ENCODE measurements at places on chromosomes 2 and 18.

DNA sequence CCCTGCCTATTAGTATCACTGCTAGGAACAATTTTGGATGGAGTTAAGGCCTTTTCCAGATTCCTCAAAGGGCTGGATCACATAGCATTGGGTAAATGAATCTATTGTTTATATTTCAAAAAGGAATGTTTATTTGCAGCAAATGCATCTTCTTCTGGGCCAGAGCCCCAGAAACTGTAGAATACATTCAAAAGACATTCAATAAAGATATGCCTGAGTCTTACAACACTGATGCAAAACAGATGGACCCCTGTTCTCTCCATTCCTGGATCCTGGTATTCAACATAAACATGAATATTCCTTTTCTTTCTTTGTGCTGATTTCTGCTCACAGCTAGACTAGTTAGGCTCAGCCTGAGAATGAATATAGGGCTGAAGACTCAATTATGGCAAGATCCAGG, 227.2 kb upstream of the KLHL29 start:
- DNase-seq: no peak

DNA sequence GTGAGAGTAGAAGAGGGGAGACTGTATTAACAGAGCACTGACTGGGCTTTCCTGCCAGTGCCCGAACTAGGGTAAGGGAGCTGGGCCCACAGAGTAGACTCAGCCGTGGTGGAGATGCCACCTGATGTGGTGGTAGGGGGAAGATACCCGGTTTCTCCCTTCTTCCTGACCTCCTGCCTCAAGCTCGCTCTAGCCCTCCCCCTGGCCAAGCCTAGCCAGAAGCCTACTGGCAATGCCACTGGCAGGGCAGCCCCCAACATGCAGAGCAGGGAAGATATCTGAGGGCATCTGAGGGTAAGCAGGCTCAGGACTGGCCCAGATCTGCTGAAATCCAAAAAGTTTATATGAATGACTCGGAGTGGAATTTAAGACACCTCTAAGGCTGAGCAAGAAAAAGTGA, 162.6 kb upstream of the SMAD2 start:
- DNase-seq: no peak

GRCh38 chr18:77059294-77059916, 73.2 kb downstream of the MBP start:
- DNase-seq: peak; percentile 31

DNA sequence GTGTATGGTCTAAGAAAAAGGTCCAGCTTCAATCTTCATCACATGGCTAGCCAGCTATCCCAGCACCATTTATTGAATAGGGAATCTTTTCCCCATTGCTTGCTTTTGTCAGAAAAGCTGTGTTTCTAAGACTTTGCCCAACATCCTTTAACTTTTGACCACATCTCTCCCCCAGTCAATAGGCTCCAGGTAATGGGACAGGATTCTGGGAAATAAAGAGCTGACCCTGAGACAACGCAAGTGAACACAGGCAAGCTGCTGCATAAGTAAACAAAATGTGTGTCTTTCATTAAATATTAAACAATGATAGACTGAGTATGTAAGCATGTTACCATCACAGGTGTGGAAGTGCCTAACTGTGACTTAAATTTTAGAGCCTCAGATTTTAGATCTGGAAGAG, 23.0 kb downstream of the FAM110C start:
- no peak for DNase-seq

- DNase-seq: no peak
These were observed 24.1 kb upstream of the NFATC1 start for GRCh38 chr18:79371561-79372121.

GRCh38 chr18:26119246-26119645, 14.4 kb upstream of the PSMA8 start:
- no peak for DNase-seq

DNA sequence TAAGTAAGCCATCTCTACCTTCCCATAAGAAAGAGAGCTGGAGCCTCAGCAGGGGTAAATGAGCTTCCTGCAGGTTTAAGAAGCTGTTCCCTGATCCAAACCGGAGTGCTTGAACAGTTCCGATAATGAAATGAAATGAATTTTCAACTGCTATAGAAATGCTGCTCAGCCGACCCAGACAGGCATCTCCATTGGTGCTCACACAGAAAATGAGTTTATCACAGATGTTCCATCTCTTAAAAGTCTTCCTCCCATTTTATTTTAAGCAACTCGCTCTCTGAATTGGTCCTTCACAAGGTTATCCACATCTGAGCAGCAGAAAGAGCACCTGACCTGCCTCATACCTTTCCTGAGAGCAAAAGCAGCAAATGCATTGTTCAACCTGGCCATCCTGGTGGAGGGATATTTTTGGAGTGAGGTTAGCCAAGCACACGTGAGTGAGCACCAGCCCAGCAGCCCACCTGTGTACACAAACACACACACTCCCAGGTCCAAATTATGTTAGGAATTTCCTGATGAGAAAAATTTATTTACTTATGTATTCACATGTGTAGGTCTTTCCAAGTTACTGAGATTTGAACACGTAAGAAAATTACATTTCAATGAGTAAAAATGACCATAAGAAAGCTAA, 42.2 kb upstream of the CCDC68 start:
- no peak for DNase-seq

DNA sequence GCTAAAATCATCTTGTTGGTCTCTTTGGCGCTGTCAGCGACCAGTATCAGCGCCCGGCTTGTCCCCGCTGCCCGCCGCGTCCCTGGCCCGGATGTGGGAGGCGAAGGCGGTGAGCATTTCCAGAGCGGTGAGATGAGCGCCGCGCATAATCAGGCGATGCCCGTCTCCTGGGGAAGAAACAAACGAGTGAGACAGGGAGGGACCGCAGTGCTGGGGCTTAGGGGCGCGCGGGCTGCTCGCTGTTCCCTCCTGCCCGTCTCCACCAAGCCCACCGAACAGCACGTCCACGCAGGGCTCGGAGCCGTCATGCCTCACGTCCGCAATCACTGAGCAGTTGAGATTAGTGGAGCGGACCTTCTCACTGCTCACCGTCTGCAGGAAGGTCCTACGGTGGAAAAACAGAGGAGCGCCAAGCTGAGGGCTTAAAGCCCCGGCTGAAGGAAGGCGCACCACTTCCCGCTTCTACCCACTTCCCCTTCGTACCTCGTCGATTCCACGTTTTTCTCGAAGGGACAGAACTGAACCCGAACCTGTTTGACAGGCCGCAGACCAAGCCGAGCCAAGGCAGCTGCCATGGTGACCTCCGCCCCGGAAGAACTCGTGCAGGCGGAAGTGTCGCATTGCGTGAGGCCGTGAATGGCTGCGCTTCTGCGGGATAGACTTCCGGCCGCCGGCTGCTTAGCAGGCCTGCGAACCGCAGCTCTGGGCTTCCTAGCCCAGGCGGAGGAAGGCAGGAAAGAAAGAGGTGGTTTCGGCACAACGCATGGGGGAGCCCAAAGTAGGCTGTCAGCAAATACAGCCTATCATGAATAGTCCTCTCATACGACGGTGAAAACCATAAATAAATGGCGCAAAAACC, at the start of gene MRPL53:
Gene MRPL53 (minus strand): TSS at position 595 of the 859 bp plus-strand sequence. CDS start 20 bp downstream, at position 575.
- DNase-seq: peak; percentile 96

DNA sequence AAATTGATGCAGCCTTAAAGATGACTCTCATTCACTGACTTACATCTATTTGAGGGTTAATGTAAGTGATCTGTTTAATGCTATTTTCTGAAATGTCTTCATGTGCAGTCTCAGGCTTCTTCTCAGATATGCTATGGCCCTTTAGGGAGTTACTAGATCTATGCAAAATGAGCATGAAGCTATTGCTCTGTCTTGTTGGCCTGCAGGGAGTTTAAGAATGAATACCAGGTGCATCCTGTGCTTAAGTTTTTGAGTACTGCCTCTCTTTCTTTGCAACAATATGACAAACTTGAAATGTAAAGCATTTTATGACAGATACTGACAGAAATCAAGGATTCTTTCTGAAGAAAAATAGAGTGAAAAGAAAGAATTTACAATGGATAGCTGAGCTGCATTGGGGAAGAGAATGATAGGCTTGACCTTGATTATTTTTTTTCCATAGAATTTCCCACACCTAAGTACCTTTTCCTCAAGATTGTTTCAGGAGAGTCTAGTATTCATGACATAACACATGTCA, 1058.3 kb upstream of the TMEFF2 start:
- no peak for DNase-seq

DNA sequence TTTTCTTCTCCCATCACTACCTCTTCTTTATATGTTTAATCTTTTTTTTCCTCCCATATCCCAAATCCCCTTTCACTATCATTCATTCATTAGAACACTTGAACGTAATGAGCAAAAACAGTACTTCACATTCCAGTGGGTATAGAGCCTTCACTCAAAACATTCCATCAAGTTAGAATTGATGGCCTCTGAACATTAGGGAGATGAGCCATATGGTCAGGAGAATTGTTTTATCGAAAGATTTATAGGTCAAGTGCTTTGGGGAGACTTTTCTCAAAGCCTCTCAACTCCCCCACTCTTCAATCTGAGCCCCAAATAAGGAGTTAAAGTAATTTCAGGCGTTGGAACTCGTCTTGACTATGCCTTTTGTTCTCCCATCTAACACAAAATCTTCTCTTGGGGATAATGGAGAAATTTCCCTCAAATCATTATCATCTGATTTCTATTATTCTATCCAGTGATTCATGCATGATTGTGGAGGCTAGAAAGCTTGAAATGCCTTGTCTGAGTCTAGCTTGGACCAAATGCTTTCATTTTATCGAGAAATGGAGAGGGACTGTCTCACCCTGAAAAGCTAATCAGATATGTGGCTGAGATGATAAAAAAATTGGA, 79.2 kb downstream of the KIAA2012 start:
- DNase-seq: no peak

GRCh38 chr2:88027697-88028389, 11.5 kb upstream of the RNU2-63P start:
- DNase-seq: no peak

- DNase-seq: peak; percentile 82
These were observed 3.5 kb upstream of the IGFBP5 start for GRCh38 chr2:216698895-216699294.

- no peak for DNase-seq
These were observed 27.6 kb downstream of the GALNT3 start for GRCh38 chr2:165766326-165766927.

- no peak for DNase-seq
These were observed 22.7 kb downstream of the IAH1 start for GRCh38 chr2:9497017-9497416.

DNA sequence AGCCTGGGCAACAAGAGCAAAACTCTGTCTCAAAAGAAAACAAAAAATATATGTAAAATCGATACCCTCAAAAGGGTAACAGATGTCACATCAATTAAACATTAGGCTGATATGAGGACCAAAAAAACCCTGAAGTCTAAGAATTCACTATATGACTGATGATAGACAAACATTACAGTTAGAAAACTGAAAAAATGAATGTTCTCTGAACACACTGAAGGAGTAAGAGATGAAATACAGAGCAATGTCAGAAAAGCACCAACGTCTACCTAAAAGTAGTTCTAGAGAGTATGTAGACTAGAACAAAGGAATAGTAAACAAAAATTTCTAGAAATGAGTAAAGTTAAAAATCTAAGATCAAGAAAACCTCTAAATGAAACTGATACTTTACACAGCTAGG, 81.9 kb downstream of the SLC66A3 start:
- DNase-seq: no peak

GRCh38 chr2:46377101-46377581, 79.9 kb downstream of the EPAS1 start:
- no peak for DNase-seq

- no peak for DNase-seq
These were observed 248.9 kb downstream of the TCF4 start for GRCh38 chr18:55338978-55339650.

DNA sequence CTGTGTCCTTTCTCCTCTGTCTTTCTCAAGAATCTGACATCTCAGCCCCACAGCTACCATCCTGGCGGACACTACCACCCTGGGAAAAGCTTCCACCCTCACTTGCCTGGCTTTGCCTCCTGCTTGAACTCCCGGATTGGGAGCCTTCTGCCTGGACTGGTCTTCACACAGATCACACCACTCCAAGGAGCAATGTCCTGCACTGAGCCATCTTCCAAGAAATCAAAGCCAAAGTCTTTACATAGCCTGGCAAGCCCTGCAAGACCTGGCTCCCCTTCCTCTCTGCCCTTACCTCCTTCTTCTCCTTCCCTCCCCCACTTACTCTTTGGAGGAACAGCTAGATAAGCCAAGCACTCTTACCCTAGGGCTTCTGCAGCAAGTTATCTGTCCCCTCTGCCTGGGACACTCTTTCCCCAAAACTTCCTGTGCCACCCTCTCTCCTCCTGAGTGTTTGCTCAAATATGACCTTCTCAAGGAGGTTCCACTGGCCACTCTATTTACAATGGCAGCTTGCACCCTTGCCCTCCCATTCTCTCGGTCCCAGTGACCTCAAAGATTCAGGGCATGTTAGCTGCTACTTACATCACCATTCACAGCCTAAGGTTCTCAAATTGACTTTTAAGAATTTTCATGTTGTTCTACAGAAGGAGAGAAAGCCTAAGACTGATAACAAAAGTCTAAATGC, 9.7 kb downstream of the ATP8B1 start:
- no peak for DNase-seq

DNA sequence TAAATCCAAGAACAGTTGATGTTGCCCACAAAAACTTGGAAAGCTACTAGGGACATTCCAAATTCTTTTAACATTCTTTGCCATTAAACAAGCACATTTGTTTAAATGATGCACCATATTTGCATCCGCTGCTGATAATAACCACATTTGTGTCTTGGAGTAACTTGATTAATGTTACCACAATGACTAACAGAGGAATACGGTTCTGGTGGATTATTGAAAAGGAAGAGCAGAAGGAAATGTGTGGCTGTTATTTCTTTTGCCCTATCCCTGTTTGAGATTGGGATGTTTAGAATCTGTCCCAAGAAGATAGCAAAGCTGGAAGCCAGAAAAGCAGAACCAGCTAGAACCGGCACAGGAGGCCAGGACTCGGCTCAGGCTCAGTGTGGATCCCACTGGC, 39.2 kb upstream of the RASGRP3 start:
- no peak for DNase-seq

DNA sequence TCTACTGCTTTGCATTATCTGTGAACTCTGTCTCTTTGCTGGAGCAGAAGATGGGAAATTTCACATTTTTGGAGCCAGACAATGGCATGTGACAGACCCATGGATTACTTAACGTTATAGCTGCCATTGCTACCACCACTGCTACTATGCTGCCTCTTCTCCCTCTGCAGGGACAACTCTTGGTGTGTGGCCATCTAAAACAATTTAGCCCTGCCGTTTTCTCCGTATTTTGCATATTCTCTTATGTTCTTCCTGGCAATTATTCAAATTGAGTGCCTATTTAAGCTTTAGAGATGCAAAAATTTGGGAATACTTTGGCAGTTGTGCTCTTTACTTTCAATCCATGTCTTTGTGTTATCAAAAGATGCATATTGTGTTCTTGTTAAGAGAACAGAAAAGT, 386.8 kb downstream of the XIRP2 start:
- DNase-seq: no peak

DNA sequence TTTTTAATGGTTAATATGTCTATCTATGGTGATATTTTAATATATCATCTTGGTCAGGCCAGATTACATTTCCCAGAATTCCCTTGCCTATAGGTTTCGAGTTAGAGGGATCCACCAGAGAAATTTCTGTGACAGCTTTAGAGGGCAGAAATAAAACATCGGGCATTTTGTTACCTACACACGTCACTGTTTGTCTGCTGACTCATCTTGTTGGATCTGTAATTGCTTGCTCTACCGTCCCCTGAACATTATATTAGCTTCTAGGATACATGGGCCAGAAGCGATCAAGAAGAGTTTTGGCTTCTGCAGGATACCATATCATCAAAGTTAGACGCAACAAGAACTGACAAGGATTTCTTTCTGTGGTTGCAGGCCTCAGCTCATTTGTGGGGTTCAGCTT, 795.8 kb upstream of the GCFC2 start:
- DNase-seq: no peak

- no peak for DNase-seq
These were observed 419.1 kb downstream of the SLC4A3 start for GRCh38 chr2:220046507-220046906.

- DNase-seq: no peak
These were observed 36.1 kb upstream of the TNFRSF11A start for GRCh38 chr18:62289047-62289446.

All from SK-N-DZ (cell line).